ENCODE measurements at places on chromosomes 4 and X.
A peak's percentile ranks its signal among the peaks of the same experiment; 100 is the strongest.

- no peak for DNase-seq
These were observed 66.5 kb downstream of the CHRNA9 start for GRCh38 chr4:40401631-40402030.

GRCh38 chrX:102155806-102156179, at the start of gene BEX5:
BEX5 (minus strand) TSS chrX:102155977; CDS start chrX:102154265, 1,712 bp downstream.
- peak; percentile 8 for DNase-seq

GRCh38 chr4:143986180-143986579, 33.0 kb downstream of the GYPB start:
- no peak for DNase-seq

- no peak for DNase-seq
These were observed 453.0 kb downstream of the PCDH11X start for GRCh38 chrX:92232182-92232581.

DNA sequence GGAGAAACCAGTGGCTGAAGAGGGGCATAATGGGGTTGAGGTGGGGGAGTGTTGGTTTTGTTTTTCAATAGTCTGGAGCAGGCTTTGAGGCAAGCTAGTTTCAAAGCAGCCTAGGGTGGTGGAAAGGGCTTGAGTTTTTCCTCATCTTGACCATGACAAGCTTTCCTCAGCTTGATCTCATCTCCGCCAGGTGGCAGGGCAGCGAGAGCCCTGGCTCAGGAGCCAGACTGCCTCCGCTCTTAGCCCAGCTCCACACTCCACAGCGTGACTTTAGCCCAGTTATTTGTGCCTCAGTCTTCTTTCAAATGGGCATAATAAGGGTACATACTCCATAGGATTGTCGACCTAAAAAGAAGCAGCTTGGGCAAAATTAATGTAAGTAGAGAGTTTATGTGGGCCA, 29.9 kb upstream of the SOWAHD start:
- DNase-seq = no peak

GRCh38 chrX:125694171-125694570, 374.5 kb downstream of the TEX13C start:
- DNase-seq = no peak

GRCh38 chrX:108516184-108516583, 76.5 kb downstream of the COL4A5 start:
- DNase-seq = peak; percentile 1

DNA sequence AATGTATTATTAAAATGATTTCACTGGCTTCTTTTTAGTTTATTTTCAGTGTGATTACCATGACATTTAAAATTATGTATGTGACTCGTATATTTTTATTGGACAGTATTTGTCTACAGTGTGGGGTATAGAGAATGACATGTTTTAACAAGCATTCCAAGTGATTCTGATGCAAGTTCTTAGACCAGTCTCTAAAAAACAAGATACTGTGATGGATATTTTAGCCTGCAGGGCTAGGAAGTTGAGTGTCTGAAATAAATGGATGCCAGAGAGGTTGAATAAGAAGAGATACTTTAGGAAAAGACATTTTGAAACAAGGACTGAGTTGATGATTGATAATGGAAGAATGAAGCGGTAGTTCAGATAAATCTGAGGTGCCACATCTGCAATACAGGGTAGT, 3.5 kb upstream of the MAD2L1 start:
- DNase-seq = no peak

DNA sequence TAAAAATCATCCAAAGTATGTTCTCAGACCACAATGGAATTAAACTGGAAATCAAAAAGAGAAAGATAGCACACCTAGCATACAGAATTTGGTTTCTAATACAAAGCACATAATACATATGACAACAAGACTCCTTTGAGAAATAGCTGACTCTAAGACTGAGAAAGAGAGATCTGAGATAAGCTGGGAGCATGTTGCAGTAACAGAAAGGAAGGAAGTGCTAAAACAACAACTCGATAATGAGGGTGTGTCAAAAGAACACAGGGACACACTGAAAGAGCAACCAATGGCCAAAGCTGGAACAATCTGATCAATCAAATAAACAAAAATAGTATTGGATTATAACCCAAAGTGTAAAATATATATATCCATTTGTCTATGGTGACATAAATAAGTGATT, 586.6 kb downstream of the C4orf33 start:
- no peak for DNase-seq

GRCh38 chrX:10981506-10981905, 129.6 kb upstream of the HCCS start:
- no peak for DNase-seq
